ENCODE measurements at places on chromosomes 12 and 14.

GRCh38 chr14:105739331-105740102 is 213.1 kb downstream of the TMEM121 start:
- no peak for DNase-seq

- no peak for DNase-seq
These were observed 2.7 kb downstream of the CFAP251 start for GRCh38 chr12:121921066-121921465.

- DNase-seq = no peak
These were observed 871 bp upstream of the COQ5 start for GRCh38 chr12:120529641-120530417.

DNA sequence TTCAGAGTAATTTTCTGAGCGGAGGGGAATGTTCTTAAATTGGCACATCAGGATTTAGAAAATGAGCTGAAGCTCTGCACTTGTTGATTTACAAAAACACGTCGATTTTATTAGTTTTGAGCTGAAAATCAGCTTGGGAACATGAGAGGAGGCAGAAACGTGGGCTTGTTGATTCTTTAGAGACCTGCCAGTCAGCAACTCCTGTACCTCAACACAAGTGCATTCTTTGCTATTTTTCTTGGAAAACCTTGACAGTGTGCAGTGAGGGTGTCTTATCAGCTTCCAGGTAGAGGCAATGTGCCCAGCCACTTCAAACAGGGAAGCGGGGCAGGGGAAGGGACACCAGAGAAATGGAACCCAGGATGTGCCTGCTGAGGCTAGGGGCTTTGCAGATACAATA is 102.8 kb upstream of the COCH start:
- DNase-seq = no peak

DNA sequence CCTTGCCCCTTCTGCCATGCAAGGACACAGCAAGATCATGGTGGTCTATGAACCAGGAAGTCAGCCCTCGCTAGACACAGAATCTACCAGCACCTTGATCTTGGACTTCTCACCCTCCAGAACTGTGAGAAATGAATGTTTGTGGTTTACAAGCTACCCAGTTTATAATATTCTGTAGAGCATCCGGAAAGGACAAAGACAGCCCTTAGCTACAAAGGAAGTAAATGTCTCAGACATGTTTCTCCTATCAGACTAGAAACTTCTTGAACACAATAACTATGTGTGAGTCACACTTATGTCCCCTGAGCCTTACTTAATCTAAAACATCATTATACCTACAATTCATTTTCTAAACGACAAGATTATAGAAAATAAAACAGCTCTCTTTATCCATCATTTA is 176.7 kb downstream of the KLHL28 start:
- DNase-seq = no peak

GRCh38 chr12:98733667-98734350 is 88.7 kb downstream of the APAF1 start:
- DNase-seq = no peak

DNA sequence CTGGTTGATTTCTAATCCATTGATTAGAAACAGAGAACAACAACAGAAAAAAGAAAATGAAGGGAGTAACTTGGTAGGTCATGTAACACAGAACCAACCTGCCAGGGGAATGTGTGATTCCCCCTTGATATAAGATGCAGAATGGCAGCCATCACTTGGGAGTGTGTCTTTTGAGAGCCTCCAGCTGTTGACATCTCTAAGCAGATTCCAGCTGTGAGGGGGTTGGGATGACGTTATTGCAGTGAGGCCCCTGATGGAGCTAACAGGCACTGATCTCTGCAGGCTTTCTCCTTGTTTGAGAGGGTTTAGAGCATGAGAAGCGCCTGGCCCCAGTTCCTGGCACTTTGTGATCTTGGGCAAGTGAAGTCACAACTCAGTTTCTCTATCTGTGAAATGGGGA is 124.9 kb downstream of the PELI2 start:
- DNase-seq = no peak

DNA sequence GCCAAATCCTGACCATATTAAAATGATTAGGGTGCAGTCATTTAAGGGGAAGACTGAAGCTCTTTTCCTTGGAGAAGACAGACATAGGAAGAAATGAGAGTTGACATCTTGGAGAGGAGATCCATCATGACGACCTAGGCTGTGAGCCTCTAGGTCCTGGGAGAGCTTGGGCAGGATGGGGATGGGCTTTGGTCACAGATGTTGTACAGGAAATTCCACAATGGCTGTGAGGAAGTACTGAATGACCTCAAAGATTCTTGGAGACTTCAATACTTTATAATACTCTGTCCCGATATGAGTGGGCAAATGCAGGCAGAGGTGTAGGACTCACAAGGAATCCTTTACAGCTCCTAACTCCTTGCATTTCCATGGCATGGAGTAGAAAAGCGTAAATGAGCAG is 204.9 kb upstream of the FRMD6 start:
- DNase-seq = no peak

DNA sequence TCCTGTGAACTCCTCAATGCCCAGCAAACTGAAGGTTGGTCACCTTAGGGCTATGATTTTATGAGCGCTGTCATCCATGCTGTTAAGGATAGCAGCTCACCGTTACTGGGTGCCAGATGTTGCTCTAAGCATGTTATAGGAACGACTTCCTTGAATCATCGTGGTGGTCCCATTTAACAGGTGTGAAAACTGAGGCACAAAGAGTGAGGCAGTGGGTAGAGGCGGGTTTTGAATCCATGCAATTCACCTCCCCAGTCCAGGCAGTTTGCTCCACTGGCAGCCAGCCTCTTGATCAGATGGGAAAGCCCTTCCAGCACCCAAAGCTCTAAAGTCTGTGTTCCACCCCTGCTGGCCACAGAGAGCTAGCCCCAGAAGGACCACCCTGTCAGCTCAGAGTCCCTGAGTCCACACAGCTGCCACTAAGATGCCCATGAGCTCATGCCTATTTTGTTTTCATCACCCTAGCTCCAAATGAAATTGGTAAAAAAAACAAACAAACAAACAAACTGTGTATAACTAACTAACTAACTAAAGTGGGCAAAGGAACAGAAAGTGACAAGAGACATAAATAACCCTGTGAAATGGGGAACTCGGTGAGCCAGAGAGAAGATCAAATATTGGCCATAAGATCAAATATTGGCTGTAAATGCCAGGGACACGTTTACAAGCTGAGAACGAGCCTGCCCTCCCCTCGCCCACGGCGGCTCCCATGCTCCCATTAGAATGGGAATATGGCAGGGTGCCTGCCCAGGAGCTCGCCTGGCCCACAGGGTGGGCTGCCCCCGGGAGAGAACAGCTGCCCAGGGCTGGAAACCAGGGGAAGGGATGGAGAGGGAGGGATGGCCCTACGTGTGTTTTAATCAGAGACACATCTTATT is 72.3 kb upstream of the RFLNA start:
- DNase-seq = no peak

All from activated CD4-positive, CD25-positive, alpha-beta regulatory T cell treated with anti-CD3 and anti-CD28 coated beads, Interleukin-2, amount 50 U/mL, for 72 hours (primary cell).